Activated T-helper 1 cell treated with anti-CD3 and anti-CD28 coated beads, Interleukin-12 subunit alpha, Interleukin-12 subunit beta, Interleukin-2, Interleukin-4 antibody, amounts not matched to agents 30 ng/mL and 10 ng/mL and 1 ng/mL, durations not matched to agents 14 hours and 24 hours and 36 hours (primary cell): ENCODE measurements at places on chromosomes 12 and 14. TPM values are rescaled to one million over a fixed set of nuclear protein-coding genes. Genes with fewer than 3 reads are reported as not detected.

PARP2 gene
- 32.5 and 36.6 TPM in 2 replicates for total RNA-seq

GRCh38 chr12:41466802-41467201 is 278.7 kb downstream of the PDZRN4 start:
- DNase-seq = no peak

GRCh38 chr14:66910311-66910840 is 278.9 kb upstream of the GARIN2 start:
- DNase-seq = no peak

DNA sequence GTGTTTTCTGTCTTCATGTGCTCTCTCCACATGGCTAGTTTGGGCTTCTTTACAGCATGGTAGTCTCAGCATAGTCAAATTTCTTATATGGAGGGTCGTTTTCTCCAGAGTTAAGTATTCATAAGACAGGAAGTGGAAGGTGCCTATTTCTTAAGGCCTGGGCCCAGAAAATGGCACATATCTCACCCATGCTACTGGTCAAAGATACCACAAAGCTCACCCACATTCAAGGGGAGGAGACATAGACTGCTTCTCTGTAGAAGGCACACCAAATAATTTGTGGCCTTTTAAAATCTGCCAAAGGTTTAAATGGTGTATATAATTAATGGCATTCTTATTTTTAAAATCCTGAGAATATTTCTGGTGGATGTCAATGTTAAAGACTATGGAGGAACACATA is 44.8 kb downstream of the CCDC91 start:
- no peak for DNase-seq

GLT8D2 gene
- total RNA-seq = 0.13 TPM in 1 of 2 replicates, not detected in the other

- no peak for DNase-seq
These were observed 325.6 kb upstream of the TMEM132C start for GRCh38 chr12:127941332-127941731.

DNA sequence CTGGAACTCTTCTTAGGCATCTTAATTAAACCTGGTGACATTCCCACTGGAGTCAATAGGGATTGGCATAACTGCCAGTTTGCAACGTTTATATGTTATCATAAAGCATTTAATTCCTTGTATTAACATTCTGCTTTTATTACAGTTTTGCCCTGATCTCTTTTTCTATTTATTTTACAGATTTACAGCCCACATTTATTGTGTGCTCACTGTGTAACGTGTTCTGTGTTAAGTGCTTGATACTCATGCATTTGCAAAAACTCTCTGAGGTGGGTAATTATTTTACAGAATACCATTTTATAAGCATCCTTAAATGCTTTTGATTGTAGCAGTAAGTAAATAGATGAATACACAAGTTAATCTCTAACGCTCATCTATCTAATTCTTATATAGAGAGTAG is 341.5 kb upstream of the FAR2 start:
- no peak for DNase-seq

- no peak for DNase-seq
These were observed 12.0 kb downstream of the EID3 start for GRCh38 chr12:104315326-104316224.

- DNase-seq = no peak
These were observed 930 bp upstream of the MIA2 start for GRCh38 chr14:39232554-39233415.

DNA sequence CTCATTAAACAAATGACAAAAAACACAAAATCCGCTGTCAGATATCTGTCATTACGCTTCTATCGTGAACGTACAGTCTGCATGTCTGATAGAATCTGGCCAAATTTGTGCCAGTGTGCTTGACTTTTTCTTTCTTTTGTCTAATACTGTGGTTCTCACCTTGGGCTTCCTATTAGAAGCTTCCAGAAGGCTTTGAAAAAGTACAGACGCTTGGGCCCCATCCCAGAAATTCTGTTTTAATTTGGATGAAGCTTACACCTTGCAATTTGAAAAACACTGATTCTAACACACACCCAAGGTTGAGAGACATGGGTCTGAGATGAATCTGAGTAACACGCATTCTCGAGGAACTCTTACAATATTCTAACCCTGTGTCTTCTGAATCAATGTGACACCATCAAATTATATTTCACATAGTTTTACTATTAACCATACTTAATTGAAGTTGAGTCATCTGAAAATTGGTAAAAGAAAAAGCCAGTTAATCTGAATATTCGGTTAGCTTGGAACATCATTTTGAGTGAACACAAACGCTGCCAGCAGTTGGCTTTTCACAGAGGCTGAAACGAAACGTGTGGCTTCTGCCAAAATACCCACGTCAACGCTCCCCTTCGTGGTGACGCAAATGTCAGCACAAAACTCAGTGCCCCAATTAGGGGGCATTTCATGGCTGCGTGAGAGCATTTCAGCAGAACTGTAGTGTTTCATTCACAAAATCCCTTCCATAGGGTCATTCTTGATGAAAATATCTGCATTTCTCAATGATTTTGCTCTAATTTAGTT is 420.5 kb downstream of the TMEM132D start:
- no peak for DNase-seq

DNA sequence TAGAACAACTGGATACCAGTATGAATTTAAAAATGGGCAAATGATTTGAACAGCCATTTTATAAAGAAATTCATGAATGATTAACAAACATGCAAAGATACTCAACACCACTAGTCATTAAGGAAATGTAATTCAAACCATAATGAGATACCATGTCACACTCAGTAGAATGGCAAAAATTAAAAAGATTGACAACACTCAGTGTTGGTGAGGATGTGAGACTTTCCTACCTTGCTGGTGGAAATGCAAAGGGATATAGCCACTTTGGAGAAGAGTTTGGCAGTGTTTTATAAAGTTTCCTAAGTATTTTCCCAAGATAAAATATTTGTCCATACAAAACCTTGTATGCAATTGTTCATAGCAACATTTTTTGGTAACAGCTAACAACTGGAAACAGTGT is 6.0 kb upstream of the CHST11 start:
- DNase-seq = no peak

PRR13 gene
- 206 and 219 TPM in 2 replicates for total RNA-seq

- no peak for DNase-seq
These were observed 32.2 kb upstream of the SERPINA6 start for GRCh38 chr14:94355191-94355794.

DNA sequence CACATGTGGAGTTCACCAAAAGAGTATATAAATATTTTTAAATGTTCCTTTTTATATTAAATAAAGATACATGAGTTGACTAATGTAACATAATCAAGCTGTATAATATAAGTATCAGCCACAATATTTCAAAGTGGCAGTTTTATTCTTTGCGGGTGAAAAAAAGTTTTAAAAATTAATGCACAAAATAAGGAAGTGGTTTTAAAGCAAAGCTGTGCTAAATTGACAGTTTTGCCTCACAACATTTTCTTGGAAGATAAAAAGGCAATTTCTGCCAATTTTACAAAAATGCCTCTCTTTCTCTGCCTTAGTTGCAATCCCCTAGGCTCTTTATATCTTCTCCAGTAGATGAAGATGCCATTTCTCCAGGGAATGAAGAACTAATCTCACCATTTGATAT is 719.1 kb downstream of the C12orf50 start:
- DNase-seq = no peak

KIAA0586 gene
- 19.7 and 19.8 TPM in 2 replicates for total RNA-seq

GRCh38 chr12:76764856-76765255 is 941 bp downstream of the ZDHHC17 start:
- no peak for DNase-seq

- DNase-seq = no peak
These were observed 116.6 kb upstream of the FAR2 start for GRCh38 chr12:29032446-29032845.

DNA sequence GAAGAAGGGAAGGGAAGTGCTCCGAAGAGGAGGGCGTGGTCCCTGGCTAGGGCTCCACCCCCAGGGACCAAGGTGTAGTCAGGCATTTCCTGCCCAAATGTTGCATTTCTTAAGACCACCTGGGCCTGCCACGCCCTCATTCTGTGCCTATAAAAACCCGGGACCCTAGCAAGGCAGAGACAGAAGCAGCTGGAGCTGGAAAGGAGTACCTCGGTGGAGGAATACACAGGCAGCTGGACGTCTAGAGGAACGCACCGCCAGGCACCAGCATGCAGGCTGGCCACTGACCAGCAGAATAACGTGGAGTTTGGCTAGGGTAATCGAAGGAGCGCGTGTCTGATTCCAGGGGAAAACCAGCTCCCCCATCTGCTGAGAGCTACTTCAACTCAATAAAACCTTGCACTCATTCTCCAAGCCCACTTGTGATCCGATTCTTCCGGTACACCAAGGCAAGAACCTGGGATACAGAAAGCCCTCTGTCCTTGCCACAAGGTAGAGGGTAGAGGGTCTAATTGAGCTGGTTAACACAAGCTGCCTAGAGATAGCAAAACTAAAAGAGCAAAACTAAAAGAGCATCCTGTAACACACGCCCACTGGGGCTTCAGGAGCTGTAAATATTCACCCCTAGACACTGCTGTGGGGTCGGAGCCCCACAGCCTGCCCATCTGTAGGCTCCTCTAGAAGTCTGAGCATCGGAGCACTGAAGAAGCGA is 21.0 kb downstream of the CFL2 start:
- DNase-seq = no peak

- DNase-seq = no peak
These were observed 753 bp upstream of the ATP5MC2 start for GRCh38 chr12:53676656-53677015.

DNA sequence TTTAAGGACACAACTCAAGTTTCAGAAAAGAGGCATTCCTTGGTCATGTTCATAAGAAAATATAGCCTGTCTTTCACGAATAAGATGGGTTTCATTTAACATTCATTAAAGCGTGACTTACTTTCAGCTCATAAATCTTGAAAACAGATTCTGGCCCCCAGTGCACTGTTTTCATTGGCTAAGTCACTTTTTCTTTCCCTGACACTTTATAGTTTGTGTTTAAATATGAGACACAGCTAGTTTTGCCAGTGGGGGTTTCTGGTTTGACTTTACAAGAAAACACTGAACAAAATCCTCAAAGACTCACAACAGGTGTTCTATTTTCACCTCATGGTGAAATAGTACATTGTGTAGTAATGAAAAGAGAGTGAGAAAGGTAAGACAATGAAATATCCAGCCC is 65.9 kb downstream of the PHLDA1 start:
- no peak for DNase-seq

DNA sequence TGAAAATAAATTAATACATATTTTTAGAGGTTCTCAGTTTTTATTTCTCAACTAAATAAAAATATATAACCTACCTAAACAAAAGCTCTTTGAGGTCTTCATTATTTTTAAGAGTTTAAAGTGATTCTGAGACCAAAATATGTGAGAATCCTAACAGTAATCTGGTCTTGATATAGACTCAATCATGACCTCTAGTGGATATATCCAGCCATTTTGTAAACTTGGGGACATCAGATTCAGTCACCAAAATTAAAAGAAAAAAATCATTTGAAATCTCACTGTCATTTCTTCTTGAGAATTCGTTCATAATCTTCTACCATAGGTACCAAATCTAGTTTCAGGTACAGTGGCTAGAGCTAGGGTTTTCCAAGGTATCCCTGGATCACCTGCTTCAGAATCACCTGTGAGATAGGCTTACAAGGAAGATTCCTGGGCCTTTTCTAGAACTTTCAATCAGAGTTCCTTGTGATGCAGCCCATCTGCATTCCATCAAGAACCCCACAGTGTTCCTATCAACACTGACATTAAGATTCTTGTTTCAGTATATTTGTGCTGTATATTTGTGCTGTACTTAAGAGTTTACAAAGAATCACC is 214.9 kb downstream of the ADAMTS20 start:
- DNase-seq = no peak

DNA sequence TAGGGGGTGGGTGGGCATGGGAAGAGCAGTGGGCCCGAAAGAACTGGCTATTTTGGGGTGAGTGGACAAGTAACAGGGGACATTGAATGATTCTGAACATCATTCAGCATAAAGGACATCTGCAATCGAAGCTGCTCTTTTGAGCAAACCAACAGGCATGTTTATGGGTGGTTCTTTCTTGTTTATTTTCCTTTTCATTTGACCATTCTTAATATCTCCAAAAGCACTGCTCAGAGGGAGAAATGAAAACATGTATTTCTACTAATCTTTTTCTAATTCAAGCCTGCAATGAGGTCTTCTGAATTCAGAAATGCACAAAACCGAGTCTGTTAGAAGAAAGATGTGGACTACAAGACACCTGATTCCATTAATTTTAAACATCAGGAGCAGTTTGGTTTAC is 54.0 kb downstream of the NUAK1 start:
- DNase-seq = no peak

CLEC4D gene
- not detected in 2 replicates for total RNA-seq

DNA sequence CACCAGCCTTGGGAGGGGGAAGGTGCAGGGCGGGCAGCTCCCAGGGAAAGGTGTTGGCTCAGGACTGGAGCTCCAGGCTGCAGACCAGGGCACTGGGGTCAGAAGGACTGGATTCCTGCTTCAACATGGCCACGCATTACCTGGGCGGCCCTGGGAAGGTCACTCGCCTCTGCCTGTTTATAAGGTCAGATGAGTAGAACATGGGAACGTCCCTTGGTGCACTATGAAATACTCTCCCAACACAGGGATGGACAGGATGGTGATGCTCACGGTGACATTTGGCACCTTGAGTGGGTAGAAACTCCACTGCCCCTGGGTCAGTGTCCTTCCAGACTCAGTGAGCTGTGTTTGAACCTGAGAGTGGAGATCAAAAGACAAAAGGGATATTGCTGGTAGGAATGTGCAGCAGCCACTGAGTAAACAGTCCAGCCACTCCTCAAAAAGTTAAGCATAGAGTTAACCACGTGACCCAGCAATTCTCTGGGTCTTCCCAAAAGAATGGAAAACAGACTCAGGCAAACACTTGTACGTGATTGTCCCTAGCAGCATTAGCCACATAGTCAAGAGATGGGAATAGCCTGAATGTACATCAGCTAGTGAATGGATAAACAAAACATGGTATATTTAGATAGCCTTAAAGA is 9.1 kb upstream of the BDKRB2 start:
- no peak for DNase-seq

OTX2 gene
- total RNA-seq = not detected in 2 replicates

C3AR1 gene
- total RNA-seq = 0.60 and 0.71 TPM in 2 replicates

DNA sequence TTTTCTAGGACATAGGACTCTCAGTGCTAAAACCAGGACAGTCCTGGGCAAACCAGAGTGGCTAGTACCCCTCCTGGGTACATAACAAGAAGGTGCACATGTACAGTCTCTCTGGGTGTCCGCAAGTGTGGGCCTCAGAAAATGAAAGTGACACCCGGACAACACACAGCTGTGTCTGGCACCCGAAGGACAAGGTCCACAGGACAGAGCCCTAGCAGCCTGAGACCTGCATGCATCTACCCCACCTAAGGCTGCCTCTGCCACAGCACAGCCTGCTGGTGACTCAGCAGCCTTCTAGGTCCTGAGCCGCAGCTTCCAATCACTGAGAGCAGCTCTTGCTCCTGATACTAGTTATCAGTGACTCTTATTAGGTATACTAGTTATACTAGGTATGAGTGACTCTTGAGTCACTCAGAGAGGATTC is 784.1 kb upstream of the TBX3 start:
- DNase-seq = no peak
